AG10803 (cell line): ENCODE measurements at places on chromosomes 3 and 15.

- DNase-seq: peak; percentile 95
Observed at GRCh38 chr3:89059211-89059925, 48.1 kb upstream of the EPHA3 start.

- no peak for DNase-seq
Observed at GRCh38 chr15:69876064-69876940, 221.4 kb downstream of the TLE3 start.

DNA sequence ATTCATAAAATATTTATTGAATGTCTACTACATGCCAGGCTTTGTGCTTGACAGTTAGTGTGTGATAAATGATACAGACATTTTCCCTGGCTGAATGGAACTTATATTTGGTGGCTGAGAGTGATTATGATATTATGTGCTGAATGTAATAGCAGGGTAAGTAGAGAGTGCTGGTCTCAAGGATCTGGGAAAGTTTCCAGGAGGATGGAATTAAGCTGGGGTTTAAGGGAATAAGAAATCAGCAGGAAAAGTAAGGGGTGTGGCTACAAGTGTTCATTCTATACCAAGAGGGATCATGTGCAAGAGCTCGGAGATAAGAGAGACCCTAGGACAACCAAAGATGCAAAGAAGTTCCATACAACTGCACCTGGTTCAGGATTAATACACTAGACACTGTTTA, 500.1 kb upstream of the CFAP20DC start:
- DNase-seq: no peak

GRCh38 chr15:62847900-62848489, 194.6 kb upstream of the TPM1 start:
- peak; percentile 53 for DNase-seq

- DNase-seq: peak; percentile 74
Observed at GRCh38 chr3:138935863-138936740, 10.8 kb downstream of the FOXL2 start.

- peak; percentile 50 for DNase-seq
Observed at GRCh38 chr15:77527164-77527778, 105.4 kb downstream of the LINGO1 start.

DNA sequence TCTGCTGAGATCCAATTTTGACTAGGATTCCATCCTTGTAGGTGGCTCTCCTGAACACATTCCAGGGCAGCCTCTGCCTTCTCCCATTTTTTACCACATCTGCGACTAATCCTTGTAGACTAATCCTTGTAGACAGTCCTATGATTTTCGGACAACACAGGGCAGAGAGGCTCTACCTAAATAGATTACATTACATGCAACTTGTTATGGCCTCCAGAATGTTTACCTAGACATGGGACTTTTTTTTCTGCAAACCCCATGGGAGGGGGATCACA, 239.3 kb upstream of the WNT5A start:
- DNase-seq: no peak

DNA sequence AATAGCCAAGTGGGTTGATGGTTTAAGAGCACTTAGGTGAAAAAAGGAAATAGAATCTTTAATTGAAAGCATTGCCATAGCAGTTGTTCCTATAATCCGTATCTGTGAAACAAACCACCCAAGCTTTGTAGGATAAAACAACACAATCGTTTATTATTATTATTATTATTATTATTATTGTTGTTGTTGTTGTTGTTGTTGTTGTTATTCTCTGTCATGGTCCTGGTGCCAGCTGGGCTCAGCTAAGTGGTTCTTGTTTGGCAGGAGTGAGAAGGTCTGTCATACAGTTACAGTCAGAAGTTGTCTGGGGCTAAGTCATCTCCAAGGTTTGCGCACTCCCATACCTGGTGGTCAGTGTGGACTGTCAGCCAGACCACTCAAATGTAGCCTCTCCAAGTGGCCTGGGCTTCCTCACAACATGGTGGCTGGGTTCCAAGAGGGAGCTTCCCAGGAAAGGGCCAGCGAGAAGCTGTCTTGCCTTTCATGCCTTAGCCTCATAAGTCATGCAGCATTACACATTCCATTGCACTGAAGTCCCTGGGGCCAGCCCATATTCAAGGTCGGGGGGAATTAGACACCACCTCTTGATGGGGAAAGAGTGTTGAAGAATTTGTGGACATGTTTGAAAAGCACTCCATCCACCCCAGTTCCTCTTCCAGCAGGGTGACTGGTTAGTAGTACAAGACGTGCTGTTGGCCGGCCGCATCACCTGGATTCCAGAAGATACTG, 54.3 kb upstream of the FGD5 start:
- DNase-seq: peak; percentile 16

GRCh38 chr15:72235298-72235697, 4.3 kb upstream of the PKM start:
- no peak for DNase-seq

GRCh38 chr3:172317984-172318383, 130.3 kb downstream of the GHSR start:
- DNase-seq: peak; percentile 98

DNA sequence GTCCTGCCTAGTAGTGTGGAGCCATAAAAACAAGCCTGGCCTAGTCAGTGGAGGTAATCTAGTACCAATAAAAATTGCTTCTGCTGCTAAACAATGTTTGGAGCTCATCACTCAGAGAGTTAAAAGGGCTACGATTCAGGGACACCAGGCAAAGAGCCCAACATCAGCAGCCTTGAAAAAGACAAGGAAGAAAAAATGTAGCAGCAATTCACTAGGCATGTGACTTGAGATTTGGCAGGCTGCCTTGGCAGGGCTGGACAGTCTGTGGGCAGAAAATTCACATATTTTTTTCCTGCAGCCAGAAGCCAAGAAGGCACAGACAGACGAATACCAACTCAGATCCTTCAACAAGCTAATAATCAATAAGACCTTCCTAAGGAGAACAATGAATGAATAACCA, 47.2 kb downstream of the IGSF11 start:
- DNase-seq: peak; percentile 44

GRCh38 chr3:105062853-105063252, 303.9 kb upstream of the ALCAM start:
- no peak for DNase-seq

GRCh38 chr15:101657968-101658784, 6.0 kb upstream of the TM2D3 start:
- no peak for DNase-seq

- DNase-seq: peak; percentile 59
Observed at GRCh38 chr3:160130950-160131349, 94.3 kb upstream of the C3orf80 start.

- no peak for DNase-seq
Observed at GRCh38 chr3:45684327-45684892, 4.8 kb upstream of the SACM1L start.

DNA sequence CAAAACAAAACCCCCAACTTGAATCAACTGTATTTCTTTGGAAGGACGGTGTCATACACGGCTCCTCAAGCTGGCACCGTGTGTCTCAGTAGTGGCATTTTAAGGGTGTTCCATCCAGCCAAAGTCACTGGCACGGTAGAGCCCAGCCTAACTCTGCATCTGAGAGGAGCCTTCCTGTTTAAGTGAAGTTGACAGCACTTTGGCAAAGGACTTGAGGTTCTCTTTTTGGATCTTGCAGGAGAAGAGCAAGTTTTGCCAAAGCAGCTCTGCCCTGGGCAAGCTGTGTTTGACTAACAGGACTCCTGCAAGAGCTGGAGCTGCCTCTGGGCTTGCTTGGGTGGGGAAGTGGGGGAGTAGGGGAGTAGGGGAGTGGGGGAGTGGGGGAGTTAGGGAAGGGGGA, 109.6 kb upstream of the FEZF2 start:
- DNase-seq: no peak

- no peak for DNase-seq
Observed at GRCh38 chr3:8760091-8760490, 9.3 kb downstream of the OXTR start.

GRCh38 chr3:105523501-105523900, 156.8 kb downstream of the ALCAM start:
- peak; percentile 26 for DNase-seq
